ENCODE measurements at places on chromosomes 4 and X. TPM values are rescaled to one million over a fixed set of nuclear protein-coding genes. Genes with fewer than 3 reads are reported as not detected.

DNA sequence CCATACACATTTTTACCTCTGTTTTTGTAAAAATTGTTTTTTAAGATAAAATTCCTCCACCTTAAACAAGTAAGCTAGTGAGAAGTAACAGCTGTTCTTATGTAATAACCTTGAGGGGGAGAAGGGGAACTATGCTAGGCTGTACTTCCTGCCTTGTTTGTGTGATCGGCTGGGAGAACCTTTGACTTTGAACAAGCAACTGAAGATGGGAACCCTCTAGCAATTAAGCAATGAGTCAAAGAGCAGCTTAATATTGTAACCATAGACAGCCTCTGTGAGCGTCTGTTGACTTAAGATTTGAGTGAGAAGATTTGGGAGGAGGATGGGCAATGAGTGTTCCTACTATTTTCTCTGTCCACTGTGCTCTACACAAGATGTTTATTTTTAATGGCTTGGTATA is 135.1 kb downstream of the SCLT1 start:
- peak; percentile 13 for DNase-seq

DNA sequence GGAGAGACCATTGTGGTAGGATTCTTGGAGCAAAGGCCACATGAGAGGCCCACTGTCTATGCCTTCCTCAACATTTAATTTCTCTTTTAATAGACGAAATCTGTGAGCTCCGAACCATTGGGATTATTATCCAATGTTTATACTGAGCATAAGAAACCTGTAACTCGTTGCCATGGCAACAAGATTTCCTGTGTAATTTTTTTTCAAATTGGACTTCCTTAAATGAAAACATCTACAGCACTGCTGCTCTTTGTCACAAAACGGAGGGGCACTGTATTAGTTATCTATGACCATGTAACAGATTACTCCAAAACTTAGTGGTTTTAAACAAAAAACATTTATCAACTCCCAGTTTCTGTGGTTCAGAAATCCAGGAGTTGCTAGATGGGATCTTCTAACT is 38.7 kb downstream of the PPP1R2C start:
- peak; percentile 13 for DNase-seq

DNA sequence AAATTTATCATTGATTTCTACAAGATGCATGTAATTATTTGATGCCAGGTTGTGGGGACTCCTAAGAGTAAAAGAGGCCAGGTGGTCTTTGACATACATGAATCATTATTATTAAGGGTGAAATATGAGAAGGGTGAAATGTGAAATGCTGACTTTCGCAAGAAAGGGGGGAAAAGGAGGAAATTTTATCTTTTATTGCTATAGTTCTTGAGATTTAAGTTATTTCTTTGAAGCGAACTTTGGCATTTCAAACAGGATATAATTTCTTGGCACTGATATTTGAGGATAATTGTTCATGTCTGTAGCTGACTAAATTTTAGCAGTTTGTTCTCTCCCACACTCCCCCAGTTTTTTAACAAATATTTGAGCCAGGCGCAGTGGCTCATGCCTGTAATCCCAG is 80.1 kb downstream of the TMEM131L start:
- DNase-seq = no peak

GRCh38 chrX:105658136-105658535 is 164.2 kb upstream of the NRK start:
- DNase-seq = no peak

GRCh38 chr4:61831987-61832386 is 631.9 kb downstream of the ADGRL3 start:
- DNase-seq = no peak

DNA sequence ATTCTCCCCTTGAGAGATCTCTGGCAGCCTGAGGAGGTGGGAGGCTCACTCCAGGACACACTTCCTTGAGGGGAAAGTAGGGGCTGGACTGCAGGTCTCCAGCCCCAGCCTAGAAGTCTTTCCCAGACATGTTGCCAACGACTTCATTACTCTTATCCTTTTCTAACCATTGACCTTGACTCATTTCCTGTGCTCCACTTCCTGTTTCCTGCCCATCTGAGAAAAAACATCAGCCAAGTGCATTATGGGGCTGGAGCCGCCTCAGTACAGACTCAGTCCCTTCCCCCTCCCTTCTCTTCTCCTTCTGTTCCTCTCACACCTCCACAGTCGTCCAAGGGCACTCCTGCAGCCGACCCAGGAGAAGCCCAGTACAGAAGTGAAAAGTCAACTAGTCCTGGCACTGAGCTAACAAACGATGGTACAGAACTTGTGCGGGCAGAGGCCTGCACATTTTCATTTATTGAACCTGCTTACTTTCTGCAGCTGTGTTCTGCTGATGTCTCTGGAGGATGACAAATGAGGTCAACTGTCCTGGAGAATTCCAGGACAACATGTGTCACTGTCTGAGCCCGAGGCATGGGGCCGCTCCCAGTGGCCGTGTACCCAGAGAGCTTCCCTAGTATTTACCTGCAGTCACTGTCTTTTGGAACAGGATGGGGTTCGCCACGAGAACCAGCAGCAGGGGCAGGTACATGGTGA is 20.1 kb downstream of the GPR143 start:
- no peak for DNase-seq

DNA sequence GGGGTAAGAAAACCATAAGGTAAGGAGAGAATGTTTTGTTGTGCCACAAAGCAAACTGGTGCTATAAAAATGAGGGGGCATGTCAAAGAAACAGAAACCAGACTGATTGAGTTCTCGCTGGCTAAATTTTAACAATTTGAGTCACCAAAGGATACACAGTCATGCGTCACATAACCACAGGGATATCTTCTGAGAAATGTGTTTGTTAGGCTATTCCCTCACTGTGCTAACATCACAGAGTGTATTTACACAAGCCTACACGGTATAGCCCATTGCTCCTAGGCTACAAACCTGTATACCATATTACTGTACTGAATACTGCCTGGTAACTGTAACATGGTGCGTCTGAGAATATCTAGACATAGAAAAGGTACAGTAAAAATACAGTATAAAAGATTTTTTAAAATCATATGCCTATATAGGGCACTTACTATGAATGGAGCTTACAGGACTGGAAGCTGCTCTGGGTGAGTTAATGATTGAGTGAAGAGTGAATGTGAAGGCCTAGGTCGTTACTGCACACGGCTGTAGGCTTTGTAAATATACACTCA is 50.1 kb downstream of the FBXW7 start:
- DNase-seq = peak; percentile 76

DNA sequence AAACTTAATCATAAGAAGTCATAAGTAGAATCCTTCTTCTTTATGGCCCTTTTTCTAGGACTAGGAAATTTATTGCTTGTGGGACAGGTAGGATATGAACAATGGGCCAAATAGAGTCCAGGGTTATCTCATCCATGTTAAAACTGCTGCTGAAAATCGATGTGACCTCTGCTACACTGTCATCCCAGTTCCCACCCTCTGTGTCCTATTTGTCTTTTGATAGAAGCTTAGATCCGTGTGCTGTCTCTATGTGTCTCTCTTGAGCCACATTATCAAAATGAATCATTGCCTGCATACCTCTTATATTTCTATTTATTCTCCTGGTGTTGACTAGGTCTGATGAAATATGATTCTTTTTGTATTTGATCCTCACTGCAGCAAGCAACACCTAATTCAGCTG is 661.4 kb downstream of the DACH2 start:
- no peak for DNase-seq

- no peak for DNase-seq
Measured at GRCh38 chr4:156974264-156974663, 2.7 kb upstream of the PDGFC start.

DNA sequence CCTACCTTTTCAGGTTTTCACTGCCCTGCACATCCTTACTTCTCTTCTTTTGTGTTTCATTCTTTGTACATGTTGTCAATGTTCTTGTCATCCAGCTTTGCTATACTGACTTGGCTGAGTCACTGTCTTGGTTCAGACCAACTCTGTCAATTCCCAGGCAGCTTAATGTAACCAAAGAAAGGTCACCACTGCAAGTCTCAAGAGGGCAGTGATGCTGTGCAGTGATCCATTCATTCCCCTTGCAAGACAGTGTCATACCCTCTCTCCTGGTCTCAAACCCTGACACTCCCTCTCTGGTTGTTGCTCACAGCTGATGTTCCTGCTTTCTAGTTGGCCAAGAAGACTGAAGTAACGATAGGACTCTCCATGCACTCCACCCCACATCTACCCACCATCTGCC is 17.5 kb downstream of the RAB39B start:
- DNase-seq = no peak

- DNase-seq = no peak
Measured at GRCh38 chrX:10111364-10112148, 45.2 kb upstream of the CLCN4 start.

The OPN1MW2 gene
- not detected for total RNA-seq

The COL4A6 gene
- 12.9 TPM for total RNA-seq

The FGG gene
- total RNA-seq = 1,531 TPM

The TBX22 gene
- total RNA-seq = 0.10 TPM

The CT45A2 gene
- total RNA-seq = not detected

The BANK1 gene
- total RNA-seq = 0.52 TPM

Measured in hepatocyte (in vitro differentiated cells).